ENCODE measurements at places on chromosomes 3 and 15.

DNA sequence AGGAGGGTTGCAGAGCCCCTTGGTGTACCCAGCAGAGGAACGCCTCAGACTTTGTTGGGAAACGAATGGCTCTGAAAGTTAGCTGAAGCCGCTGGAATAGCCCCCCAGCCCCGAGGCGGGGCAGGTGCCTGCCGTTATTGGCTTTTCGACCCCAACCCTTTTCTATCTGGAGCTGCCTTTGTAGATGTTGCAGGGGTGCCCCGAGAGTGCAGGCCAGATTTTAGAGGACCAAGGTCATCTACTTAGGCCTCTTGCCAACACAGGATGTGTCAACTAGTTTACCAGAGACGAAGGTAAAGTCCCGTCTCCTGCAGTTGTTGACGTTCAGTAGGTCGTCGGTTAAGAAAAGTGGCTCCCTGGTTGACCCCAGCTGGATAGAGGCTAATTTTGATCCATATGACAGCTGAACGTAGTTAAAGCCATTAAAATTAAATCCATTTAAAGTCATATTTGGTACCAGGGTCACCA is 579 bp upstream of the UBE3A start:
- no peak for DNase-seq

- no peak for DNase-seq
Observed at GRCh38 chr15:66165856-66166255, 87.7 kb downstream of the MEGF11 start.

DNA sequence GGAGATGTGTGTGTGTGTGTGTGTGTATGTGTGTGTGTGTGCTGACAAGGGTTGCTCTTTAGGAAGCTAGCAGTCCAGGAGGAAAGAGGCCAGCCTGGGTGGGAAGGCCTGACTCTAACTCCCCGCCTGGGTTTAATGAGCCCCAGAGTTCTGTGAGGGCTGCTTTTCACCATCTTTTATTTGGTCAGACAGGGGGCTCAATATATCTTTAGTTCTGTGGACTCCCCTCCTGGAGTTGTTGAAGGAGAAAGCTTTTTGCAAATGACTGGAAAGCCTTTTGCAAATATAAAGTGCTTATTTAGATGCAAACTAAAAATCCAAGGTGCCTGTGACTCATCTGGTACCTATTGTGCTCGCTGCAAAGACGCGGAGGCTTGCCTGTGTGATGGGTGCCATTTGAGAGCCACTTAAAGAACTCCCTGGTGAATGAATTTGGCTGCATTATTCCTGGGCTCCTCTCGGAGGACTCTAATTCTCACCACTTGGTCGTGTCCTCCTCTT is 24.5 kb downstream of the DRD3 start:
- DNase-seq = no peak

- no peak for DNase-seq
Observed at GRCh38 chr15:68550498-68551295, 28.1 kb upstream of the CORO2B start.
